ENCODE measurements at places on chromosomes 16 and 17.

- no peak for DNase-seq
These were observed 2.7 kb downstream of the B9D1 start for GRCh38 chr17:19359856-19360255.

DNA sequence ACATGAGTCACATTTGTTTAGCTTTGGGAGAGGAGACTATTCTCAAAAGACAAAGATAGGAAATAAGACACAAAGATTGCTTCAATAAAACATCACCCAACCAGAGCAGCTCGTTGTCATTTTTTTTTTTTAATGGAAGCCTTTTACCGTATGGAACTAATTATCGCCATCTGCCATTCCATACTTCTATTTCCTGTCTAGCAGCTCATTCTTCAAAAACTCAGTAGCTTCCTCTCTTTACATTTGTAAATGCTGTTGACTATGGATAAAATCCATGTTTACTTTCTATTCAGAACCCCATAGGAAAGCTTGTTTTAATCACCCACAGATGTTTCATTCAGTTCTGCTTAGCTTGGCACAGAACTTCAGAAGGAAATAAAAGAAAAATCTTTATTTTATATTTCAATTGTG, 110.0 kb upstream of the PSMD7 start:
- DNase-seq, result no peak

- DNase-seq, result no peak
These were observed 21.6 kb downstream of the PLA2G10 start for GRCh38 chr16:14672403-14672971.

- no peak for DNase-seq
These were observed 16.4 kb upstream of the ITGAD start for GRCh38 chr16:31376705-31377104.

DNA sequence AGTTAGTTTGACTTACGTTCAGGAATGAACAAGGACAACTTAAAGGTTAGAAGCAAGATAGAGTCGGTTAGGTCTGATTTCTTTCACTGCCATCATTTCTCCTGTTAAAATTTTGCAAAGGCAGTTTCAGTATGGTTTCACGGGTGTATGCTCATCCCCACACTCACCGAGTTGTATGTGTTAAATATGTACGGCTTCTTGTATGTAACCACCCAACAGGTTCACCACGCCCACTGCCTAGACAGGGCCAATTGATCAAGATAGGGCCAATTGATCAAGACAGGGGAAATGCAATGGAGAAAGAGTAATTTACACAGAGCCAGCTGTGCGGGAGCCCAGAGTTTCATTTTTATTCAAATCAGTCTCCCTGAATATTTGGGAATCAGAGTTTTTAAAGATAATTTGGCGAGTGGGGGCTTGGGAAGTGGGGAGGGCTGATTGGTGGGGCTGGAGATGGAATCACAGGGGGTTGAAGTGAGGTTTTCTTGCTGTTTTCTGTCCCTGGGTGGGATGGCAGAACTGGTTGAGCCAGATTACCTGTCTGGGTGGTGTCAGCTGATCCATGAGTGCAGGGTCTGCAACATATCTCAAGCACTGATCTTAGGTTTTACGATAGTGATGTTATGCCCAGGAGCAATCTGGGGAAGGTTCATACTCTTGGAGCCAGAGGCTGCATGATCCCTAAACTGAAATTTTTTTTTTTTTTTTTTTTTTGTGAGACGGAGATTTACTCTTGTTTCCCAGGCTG, 62.4 kb upstream of the PLCG2 start:
- DNase-seq, result no peak

DNA sequence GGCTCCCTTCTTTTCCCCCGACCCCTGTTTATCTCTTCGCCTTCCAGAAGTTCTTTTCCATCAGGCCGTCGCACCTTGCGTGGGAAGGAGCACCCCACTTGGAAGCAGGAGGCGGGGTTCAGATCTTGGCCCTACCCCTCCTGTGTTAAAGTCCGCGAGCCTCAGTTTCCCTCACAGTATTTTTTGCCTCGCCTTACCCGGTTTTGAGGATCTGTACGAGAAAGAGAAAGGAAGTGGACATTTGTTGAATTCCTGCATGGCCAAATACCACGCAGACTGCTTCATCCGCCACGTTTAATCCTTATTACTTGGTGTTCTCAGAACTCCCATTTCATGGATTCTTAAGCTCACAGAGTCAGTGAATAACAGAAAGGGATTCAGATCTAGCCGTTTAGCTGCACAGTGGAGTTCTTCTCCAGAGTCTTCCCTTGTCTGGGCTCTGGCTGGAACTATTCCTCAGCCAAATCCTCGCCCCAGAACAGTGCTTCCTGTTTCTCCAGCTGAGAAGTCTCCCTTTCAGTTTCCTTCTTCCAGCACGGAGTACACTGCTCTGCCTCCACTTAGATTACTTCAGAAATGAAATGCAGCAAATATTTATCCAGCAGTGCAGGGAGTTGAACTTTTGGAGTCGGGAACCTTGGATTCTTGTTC, 590 bp downstream of the TMEM219 start:
- DNase-seq, result no peak

Measured in stimulated activated CD4-positive, alpha-beta T cell treated with anti-CD3 and anti-CD28 coated beads, TNF-alpha, amount 100 ng/mL, for 1 hour (primary cell).